Astrocyte (in vitro differentiated cells and primary cell): ENCODE measurements at places on chromosomes 5 and 9.
A peak's percentile ranks its signal among the peaks of the same experiment; 100 is the strongest.

DNA sequence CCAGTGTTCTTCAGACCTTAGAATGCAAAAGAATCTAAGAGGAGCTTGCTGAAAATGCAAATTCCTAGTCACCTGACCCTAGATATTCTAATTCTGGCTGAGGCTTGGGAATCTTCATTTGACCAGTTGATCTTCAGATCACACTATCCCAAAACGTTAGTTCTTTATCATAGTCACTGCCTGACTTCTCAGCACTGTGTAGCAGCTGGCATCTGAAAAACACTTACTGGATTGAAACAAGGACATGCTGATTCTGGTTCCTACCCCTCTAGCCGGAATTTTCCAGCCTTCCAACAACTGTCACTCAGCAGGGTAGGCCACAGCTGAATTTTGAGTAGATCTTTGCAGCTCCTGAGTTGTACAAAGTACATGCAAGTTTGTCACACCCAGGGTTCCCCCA is 72.2 kb downstream of the EBF1 start:
- DNase-seq, result no peak

DNA sequence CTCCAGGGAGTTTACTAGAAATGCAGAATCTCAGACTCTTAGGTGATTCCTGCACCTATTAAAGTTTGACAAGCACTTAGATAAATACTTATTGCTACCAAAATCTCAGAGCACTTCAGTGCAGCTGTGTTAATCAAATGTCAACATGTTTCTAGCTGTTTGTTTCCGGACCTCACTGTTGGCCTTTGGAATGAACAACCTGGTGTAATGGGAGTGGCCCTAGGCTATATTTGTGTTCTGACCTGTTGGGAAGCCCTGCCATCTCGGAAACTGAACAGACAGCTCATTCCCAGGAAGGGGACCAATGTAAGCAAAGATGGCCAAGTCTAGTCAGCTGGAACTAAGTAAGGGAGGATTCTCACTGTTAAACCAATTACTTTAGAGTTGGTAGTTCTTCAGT is 145.0 kb upstream of the SLC28A3 start:
- DNase-seq, result no peak

DNA sequence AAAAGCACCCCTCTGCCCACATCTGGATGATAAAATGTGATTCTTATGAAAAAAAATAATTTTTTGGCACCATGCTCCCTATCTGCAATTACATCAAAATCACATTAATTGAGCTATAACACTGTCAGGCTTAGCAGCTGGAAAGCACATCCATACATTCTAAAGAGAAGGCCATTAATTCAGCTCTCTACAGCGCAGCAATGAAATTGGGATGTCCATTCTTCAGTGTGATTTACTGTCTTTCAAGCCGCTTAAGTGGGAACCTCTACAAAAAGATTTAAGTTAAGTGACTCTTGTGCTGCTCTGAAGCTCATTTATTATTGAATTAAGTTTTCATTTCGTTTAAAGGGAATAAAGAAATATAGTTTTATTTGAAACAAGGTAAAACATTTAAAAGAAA is 171.3 kb downstream of the EBF1 start:
- no peak for DNase-seq

- DNase-seq, result peak; percentile 23
These were observed 78.6 kb downstream of the AMBP start for GRCh38 chr9:113999256-114000062.

DNA sequence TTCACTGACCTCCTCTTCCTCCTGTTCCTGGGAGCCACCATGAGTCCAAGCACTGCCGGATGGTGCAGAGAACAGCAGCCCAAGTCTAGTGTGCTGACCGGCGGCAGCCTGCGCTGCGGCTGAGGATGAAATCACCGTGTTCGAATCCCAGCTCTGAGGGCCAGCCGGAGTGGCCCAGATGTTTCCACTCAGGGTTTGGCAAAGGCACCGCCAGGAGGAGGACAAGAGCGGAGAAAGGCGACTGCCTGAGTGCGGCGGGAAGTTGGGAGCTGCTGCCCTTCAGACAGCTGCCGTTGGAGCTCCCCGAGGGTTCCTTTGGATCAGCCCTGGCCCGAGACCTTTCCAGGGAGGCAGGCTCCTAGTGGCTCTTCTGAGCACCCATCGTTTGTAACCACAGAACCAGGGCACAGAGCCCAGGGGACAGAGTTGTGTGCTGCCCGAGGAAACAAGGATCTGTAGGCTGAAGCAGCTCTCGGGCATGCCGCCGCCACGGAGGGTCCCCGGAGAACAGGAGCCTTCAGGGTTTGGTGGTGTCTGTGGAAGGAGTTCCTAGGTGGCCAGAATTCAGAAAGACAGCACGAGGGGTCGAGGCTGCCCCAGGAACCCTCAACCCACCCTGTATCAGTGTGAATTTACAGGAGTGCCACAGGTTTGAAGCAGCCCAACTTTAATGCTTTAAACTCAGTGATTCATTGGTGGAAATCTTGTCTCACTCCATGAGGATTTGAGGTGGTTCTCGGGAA is 115.6 kb upstream of the COL5A1 start:
- DNase-seq, result no peak

GRCh38 chr9:75064307-75065025 is 23.5 kb downstream of the NMRK1 start:
- peak; percentile 50 for DNase-seq

GRCh38 chr5:138950421-138951031 is 75.4 kb upstream of the LRRTM2 start:
- DNase-seq, result no peak

DNA sequence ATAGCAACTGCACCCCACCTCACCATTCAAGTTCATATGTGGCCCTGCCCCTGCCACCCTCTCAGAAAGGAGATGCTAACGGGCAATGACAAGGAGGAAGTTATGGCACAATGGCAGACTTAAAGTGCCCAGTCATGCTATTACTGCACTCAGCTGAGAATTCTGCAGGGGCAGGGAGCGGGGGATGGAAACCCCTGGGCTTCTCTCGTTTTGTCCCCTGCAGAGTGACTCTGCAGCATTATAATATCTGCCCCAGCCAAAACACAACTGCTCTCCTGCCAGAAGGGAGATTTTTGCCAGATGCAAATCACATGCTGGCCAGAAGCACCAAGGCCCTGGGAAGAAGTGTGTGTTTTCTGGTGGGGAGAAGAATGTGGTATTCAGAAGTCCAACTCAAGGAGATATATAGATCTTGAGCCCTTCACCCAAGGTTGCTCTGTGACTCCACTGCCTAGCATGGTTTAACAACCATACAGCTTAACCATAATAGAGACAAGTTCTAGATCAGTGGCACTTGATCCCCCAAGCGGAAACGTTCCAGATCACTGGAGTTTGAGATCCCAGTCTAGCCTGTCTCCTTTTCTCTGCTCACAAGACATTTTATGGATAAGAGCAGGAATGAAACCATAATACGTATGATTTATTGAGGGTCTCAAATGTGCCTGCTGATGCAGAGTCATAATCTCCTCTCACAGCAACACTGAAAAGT is 207.0 kb upstream of the MAP3K1 start:
- no peak for DNase-seq

- peak; percentile 47 for DNase-seq
These were observed 269.1 kb downstream of the NR2F1-AS1 start for GRCh38 chr5:93311881-93312280.

- no peak for DNase-seq
These were observed 89.9 kb upstream of the FSD1L start for GRCh38 chr9:105357937-105358336.

DNA sequence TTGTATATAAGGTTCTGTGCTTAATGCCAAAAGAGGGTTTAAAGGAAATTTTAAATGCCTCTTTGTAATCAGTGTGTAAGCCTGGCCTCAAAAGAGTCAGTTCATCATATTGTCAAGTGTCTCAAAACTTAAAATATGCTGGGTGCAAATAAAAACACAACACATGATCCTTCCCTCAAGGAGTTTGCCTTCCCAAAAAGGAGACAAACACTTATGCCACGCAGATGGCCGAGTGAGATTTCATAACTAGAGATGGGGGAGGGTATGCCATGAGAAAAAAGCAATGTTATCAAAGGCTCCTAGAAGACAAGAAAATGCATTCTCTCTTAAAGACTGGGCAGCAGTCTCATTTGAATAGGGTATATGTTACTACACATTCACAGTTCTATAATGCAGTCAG is 55.2 kb downstream of the FBXO38 start:
- DNase-seq, result no peak

DNA sequence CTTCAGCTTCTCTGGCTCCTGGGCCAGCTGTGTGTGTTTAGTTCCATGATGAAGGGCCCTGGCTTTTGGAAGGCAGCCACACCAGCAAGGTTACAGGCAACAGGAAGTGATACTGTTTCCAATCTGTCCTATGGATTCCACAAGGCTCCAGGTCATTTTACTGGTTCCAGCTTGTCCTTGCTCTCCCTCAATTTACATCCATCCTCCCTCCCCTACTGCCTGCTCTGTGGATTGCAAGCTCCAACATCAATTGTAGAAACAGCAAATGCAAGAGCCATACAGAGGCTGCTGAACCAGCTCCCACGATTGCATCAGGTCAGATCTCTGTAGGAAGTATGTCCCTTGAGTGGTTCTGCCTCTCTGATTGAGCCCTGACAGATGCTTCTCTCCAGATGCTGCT is 409.8 kb downstream of the NTRK2 start:
- DNase-seq, result no peak

GRCh38 chr9:106843371-106843770 is 19.6 kb upstream of the ZNF462 start:
- no peak for DNase-seq

DNA sequence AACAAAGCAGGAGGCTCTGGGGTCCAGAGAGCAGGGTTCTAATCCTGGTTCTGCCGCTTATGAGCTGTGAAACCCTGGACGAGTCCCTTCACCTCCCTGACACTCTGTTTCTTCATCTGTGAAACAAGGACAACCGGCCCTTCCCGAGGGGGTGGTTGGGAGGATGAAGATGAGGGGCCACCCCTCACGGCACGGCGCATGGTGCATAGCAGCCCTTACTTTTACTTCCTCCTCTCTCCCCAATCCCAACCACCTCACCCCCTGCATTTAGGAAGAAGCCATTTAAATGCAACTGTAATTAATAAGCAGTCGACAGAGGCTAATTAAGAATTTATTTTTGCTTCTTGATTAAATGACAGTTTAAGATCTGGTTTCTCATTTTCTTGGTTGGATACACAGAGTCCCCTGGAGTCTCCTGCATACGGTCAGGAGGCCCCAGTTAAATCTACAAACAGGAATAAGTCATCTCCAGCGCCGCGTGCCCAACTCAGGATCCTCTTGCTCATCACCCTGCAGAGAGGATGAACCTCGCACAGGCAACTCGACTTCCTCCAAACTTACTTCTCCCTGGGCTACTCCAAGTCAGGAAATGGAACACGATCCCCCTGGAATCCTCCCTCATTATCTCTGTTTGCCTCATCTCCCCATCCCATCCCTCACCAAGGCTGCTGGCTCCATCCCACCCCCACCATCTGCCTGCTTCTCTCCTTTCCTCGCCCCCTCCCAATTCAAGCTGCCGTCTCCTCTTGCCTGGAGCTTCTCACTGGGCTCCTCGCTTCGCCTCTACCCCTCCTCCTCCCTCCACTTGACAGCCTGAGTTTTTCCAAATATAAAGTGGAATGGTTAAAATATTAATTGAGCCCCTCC is 95.9 kb downstream of the HRH2 start:
- DNase-seq, result no peak

- DNase-seq, result no peak
These were observed 164.4 kb upstream of the ITGA1 start for GRCh38 chr5:52623291-52623690.

DNA sequence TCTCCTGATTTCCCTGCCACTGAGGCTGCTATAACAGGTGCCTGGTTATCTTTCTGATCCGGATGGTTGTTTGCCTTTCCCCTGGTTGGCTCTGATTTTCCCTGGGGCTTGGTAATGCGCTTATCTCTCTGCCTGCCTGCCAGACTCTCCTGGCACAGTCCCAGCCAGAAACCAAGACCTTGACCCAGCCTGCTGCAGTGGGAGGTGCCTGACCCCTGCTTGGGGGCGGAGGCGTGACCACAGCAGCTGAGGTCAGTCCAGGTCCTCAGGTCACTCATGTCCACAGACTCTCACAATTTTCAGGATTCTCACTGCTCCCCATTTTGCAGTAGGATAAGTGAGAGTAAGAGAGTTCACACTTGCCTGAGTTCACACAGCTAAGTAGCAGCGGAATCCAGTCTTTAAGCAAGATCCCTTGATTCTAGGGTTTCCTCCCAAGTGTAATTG is 24.4 kb upstream of the SYNPO start:
- no peak for DNase-seq

DNA sequence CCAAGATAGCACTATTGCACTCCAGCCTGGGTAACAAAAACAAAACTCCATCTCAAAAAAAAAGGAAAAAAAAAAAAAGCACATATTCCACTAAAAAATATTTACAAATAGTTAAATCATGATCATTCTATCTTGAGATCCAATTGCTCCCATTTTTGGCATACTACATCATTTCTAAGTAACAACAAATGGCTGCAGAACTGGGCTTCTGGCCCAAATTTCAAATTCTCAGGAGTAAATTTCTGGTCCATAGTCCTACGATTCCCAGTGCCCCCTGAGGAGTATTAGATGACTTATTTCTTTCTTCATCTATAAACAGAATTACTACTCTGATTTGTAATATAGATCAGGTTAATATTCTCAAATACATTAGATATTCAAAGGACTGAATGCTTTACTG is 62.1 kb downstream of the CEMIP2 start:
- DNase-seq, result no peak

DNA sequence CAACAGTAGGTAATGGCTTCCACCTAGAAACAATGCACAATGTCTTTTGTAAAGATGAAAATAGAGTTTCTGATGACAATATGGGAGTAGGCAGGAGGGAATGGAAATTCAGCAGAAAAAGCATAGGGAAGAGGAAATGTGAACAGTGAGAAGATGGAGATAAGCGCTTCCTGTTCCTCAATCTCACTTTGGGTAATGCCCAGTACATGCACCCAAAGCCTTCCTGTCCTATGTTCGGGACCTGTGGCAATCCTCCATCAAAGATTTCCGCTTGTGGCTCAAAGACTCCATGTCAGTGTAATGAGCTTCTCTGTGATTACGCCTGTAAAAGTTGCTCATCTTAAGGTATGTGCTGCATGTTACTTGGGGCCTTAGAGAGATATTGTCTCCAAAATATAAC is 2.7 kb downstream of the UGT3A1 start:
- no peak for DNase-seq

- DNase-seq, result no peak
These were observed 200.4 kb upstream of the SLC24A2 start for GRCh38 chr9:19989213-19989612.

DNA sequence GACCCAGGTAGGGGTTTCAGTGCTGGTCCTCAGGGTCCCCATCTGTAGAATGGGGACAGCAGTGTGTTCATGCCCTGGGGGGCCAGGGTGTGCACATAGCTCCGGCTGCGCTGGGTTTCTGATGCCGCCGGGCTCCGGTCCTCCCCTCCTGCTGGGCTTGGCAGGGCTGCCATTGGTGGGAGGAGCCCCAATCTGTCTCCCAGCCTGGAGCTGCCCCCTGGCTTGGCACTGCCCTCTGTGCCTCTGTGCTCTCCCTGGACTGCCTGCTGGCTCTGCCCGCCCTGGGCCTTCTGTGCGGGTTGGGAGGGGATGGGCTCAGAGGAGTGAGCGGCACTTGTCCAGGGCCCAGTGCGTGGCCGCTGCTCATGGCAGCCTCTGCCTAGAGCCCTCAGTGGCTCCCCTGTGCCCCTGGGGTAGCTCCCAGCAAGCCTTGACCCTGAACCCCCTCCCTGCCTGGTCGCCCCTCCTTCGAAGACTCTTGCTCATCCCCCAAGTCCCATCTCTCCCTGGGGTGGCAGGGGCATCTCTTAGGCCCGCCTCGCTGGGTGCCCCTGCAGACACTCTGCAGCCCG is 35.7 kb downstream of the RXRA start:
- no peak for DNase-seq
